ENCODE measurements at places on chromosomes 1 and 21. TPM values are rescaled to one million over a fixed set of nuclear protein-coding genes. Genes with fewer than 3 reads are reported as not detected.

Gene ADCY10
- total RNA-seq, result 0.07 TPM

Gene USH2A
- not detected for total RNA-seq

Gene MAP3K7CL
- 1.5 TPM for total RNA-seq

Gene PPIAL4G
- not detected for total RNA-seq

All from A549 treated with CORT108297 at 1 μM for 4 hours (cell line).